Dermis blood vessel endothelial cell (primary cell): ENCODE measurements at places on chromosomes 2 and 18. TPM values are rescaled to one million over a fixed set of nuclear protein-coding genes. Genes with fewer than 3 reads are reported as not detected.

DNA sequence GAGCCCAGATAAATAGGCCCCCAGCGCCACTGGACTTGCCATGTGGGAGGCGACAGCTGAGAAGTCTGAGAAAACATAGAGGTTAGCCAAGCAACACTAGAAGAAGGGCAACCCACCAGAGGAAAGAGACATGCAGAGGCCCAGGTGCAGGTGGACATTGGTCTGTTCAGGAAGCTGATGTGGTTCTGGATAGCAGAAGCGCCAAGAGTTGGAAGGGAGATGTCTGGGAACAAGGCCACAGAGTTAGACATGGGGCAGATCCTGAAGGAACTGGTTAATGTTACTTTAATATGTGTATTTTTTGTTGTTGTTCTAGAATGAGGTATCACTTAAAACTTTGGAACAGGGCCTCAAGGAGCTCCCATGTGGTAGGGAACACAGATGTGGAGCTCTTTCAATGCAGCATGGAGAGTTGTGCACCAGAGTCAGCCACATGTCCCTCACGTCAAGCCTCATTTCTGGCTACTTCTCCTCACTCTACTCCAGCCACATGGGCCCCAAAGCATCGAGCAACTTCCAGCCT, 62.2 kb upstream of the PKDCC start:
- no peak for DNase-seq

DNA sequence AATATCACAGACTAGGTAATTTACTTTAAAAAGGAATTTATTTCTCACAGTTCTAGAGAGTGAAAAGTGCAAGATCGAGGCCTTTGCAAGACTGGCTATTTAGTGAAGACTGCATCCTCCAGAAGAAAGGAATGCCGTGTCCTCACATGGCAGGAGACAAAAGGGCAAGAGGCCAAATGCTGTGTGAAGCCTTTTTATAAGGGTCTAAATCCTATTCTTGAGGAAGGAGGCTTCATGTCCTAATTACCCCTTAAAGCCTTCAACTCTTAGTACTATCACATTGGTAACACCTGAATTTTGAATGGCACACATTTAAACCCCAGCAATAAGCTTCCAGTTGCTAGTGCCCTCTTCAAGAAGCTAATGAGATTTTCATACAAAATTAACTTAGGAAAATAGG, 1882.3 kb upstream of the PIK3C3 start:
- DNase-seq, result no peak

DNA sequence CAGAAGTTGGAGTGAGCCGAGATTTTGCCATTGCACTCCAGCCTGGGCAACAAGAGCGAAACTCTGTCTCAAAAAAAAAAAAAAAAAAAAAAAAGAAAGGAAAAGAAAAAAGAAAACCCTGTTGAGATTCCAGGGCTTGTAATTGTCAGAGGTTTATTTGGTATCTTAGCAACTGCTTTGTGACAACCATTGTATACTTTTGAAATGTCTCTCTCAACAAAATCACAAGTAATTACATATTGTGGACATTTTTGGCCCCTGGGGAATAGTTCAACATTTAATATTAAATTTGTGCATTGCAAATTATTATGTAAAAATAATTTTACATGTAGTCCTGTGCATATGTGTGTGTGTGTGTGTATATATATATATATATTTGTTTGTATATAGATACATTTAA, 270.8 kb downstream of the GALNT13 start:
- no peak for DNase-seq

GRCh38 chr18:7855028-7855427, 287.9 kb downstream of the PTPRM start:
- DNase-seq, result no peak

DNA sequence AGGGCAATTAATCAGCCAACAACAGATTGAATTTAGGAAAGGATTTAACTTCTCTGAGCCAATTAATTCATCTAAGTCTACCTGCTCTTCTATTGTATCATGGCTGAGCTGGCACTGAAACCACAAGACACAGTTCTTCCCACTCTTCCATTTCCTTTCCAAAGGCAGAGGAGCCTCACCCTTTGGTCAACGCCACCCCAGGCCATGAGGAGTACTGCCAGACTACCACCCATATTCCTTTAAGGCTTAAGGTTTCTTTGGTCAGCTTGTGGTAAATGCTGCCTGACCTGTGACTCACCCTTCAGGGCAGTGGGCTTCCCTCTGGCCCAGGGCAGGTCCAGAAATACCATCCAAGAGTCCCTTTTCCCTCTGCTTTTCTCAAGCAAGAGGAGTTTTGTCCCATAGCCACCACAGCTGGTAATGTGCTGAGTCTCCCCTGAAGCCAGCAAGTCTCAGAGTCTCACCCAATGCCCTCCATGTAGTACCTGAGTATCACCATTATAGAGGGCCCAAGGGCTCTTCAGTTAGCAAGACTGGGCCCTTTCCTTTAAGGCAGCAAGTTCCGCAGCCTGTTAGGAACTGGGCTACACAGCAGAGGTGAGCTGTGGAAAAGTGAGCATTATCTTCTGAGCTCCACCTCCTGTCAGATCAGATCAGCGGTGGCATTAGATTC, 900.5 kb upstream of the CRIM1 start:
- peak; percentile 13 for DNase-seq

DNA sequence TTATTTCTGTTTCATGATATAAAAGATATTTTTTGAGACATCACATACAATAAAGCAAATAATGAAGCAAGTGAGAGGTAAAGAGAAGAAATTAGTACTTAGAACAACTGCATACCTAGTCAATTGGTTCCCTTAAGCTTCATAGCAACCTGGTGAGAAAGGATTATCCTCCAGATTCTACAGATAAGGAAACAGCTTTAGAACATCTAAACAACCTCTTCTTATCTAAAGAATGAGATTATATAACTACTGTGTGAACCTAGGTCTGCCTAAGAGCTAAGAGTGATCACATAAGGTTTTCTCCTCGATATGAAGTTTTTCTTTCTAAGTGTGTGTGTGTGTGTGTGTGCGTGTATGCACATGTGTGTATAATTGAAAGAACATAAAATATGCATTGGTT, 265.1 kb downstream of the NOL4 start:
- no peak for DNase-seq

GRCh38 chr2:54755641-54756326, 32.3 kb downstream of the EML6 start:
- no peak for DNase-seq

DNA sequence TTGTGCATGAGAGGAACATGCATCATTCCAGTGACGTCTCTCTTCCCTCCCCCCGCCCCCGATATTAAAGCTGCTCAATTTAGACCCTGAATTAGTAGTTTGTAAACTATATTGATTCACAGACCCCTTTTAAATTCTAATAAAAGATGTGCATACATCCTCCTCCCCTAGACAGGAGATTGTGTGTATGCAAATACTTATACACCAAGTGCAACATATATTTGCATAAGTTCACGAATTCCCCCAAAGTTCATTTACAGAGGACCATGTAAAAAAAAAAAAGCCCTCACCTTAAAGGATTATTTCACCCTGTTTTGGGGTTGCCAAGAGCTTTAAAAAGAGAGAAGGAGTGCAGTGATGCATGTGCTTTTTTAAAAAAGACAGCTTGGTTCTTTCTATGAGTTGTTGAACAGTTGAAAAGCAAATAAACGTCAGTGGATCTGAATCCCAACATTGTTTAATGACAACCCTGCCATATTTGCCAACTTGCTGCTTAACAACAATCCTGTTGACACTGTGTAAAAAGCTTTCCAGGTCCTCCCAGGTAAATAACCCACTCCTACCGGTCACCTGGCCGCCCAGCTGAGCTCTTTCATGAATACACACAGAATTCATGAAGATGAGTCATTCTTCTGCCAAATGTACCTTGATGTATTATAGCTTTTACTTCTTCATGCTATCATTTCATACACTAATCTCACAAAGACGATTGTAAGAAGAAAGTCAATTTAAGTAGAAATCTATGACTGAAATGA, 211.5 kb downstream of the IKZF2 start:
- DNase-seq, result no peak

GRCh38 chr2:241036964-241037421, 38.6 kb downstream of the SNED1 start:
- DNase-seq, result no peak

DNA sequence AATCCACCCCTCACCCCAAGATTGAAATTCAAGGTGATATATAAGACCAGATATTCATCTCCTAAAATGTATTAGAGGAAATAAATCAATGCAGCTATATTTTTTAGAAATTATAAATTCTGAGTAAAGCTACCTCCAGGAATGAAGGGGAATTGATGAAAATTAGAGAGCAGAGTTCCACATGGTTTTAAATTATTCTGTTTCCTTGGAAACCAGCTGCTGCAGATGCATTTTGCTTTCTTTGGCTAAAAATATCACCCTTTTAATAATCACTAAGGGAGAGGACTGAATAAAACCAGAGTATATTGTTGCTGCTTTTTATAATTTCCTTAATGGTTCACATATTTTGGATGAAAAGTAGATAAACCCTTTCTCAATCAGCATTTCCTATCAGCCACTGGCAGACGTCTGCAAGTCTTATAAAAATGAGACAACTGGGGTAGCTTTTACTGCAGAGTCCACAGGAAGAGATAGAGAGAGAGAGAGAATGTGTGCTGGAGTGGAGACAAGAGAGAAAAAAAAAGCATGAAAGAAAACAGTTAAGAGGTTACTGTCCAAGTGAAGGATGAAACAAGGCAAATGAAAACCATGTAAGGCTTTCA, 2.0 kb downstream of the CSRNP3 start:
- DNase-seq, result no peak

The ALLC gene
- not detected in 2 replicates for total RNA-seq
